ENCODE measurements at places on chromosomes 3 and 15.

DNA sequence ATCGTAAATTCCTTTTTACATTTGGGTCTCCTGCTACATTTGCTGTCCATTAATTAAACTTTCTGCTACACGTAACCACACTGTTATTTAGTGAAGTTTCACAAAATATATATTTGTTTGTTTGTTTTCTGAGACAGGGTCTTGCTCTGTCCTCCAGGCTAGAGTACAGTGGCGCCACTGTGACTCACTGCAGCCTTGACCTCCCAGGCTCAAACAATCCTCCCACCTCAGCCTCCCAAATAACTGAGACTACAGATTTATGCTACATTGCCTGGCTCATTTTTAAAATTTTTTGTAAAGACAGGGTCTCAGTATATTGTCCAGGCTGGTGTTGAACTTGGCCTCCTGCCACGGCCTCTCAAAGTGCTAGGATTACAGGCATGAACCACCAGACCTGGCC lies 20.5 kb downstream of the TOPBP1 start:
- no peak for DNase-seq

GRCh38 chr15:88799341-88799740 lies 3.9 kb upstream of the ACAN start:
- DNase-seq, result no peak

DNA sequence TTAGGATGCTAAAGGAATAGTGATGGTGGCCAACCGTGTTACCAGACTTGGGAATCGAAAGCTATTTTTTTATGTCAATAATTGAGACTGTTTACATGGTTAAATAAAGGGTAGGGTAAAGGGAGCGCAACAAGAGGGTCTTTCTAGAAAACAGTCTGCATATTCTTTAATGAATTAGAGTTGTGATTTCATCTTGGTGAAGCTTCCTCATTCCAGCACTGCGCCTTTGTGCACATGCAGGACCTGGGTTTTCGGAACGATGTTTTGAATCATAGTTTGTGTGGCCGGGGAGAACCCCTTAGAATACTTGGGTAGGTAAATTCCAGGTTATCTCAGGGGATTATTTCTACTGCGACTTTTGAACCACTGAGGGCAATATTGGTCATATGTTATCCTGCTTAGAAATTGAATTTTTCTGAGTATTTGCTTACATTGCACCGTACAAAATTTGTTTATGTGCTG lies 1.3 kb downstream of the PIK3CA start:
- no peak for DNase-seq

GRCh38 chr15:25663515-25663914 lies 199.6 kb downstream of the ATP10A start:
- no peak for DNase-seq

- DNase-seq, result no peak
Observed at GRCh38 chr15:92772626-92773244, 117.2 kb upstream of the FAM174B start.

GRCh38 chr3:140223631-140224030 lies 288.6 kb downstream of the CLSTN2 start:
- DNase-seq, result no peak

DNA sequence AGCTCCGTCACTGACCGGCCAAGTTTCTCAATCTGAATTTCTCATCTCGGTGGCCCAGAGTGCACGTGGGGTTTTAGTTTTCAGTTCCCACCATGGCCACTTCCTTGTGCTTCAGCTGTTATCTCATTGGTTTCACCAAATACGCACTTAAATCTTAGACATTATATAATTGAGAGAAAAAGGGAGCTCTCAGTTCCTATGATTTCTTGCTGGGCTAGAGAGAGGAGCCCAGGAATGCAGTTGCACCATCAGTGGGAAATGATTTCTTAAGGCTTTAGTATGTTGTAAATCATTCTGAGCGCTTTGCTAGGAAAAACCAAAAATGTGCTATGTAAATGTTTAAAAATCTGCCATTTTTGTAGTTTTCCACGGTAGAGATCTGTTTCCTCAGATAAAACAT lies 53.2 kb downstream of the OXNAD1 start:
- DNase-seq, result no peak

GRCh38 chr3:177335728-177336127 lies 138.4 kb upstream of the TBL1XR1 start:
- no peak for DNase-seq

DNA sequence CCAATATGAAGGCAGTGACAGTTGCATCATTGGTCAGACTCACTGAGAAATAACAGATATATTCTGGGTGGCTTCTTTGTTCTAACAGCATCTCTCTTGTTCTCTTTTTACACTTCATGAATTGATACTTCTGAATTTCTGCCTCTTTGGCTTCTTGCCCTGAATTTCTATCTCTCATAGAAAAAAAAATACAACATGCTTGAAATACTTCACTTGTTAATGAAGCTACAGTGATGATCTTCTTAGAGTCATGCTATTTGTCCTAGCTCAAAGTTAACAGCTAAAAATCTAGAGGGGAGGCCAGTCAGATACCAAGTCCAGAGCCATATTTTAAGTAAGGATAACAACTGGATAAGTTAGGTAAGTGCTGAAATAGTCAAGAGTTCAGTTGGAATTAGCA lies 597.2 kb upstream of the AGTR1 start:
- DNase-seq, result no peak

- no peak for DNase-seq
Observed at GRCh38 chr3:53324105-53324504, 23.2 kb downstream of the DCP1A start.

DNA sequence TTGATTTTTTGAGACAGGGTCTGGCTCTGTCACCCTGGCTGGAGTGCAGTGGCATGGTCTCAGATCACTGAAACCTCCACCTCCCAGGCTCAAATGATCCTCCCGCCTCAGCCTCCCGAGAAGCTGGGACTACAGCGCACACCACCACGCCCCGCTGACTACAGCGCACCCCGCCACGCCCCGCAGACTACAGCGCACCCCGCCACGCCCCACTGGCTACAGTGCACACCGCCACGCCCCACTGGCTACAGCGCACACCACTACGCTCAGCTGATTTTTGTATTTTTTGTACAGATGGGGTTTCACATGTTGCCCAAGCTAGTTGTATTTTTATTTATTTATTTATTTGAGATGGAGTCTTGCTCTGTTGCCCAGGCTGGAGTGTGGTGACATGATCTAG lies 35.6 kb downstream of the SLC51A start:
- no peak for DNase-seq

Measured in NCI-H1694 (cell line).